ENCODE measurements at places on chromosomes 16 and 17. TPM values are rescaled to one million over a fixed set of nuclear protein-coding genes. Genes with fewer than 3 reads are reported as not detected.

- no peak for DNase-seq
Observed at GRCh38 chr17:63780507-63780906, 6.5 kb downstream of the DDX42 start.

PDPR gene
- total RNA-seq = 41.7 TPM

DNA sequence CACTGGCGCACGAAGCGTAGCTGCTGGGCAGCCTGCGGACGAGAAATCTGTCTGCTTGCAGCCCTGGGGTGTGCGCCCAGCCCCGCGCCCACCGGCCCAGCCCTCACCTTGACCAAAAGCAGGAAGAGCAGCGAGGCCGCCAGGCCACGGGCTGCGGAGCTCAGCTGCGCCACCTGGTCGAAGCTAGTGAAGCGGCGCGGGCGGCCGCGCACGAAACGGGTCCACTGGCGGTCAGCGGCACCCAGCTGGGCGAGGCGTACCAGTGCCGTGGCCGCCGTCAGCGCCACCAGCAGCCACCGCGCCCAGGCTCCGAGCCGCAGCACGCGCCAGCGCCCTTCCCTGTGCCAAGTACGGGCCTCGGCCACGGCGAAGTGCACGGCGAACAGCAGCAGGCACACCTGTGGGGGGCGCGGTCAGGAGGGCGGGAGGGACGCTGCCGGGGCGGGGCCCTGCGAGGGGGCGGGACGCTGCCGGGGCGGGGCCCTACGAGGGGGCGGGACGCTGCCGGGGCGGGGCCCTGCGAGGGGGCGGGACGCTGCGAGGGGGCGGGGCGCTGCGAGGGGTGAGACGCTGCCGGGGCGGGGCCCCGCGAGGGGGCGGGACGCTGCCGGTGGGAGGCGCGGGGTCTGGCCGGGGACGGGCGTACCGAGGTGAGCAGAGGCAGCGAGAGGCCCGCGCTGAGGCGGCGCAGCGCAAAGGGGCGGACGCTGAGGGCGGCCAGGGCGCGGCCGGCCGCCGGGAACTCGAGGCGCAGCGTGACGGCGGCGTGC lies 43.2 kb downstream of the TSC2 start:
- DNase-seq = no peak

LDAF1 gene
- 7.3 TPM for total RNA-seq

DNA sequence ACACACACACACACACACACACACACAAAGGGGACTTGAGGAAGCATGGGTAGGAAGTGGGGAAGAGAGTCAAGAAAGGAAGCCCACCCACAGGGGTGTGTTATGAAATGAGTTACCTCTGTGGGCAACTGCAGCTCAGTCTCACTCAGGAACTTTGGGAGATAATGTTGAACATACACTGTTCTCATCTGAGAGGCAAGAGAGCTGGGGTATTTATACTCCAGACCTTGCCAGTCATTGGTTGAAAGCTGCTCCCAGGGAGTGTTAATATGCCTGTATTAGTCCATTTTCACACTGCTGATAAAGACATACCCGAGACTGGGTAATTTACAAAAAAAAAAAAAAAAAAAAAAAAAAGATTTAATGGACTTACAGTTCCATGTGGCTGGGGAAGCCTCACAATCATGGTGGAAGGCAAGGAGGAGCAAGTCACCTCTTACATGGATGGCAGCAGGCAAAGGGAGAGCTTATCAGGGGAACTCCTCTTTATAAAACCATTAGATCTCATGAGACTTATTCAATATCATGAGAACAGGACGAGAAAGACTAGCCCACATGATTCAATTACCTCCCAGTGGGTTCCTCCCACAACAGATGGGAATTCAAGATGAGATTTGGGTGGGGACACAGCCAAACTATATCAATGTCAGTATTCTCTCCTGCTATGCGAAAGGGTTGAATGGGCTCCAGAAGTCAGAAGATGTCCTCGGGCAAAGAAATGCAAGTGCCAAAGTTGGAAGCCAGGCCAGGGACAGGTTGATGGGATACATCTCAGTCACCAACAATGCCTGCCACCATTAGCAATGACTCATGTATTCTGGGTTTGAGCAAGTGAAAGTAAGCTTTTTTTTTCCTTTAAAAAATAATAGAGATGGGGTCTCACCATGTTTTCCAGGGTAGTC lies 270.5 kb downstream of the MRTFB start:
- DNase-seq = no peak

FSCN2 gene
- 0.26 TPM for total RNA-seq

DNA sequence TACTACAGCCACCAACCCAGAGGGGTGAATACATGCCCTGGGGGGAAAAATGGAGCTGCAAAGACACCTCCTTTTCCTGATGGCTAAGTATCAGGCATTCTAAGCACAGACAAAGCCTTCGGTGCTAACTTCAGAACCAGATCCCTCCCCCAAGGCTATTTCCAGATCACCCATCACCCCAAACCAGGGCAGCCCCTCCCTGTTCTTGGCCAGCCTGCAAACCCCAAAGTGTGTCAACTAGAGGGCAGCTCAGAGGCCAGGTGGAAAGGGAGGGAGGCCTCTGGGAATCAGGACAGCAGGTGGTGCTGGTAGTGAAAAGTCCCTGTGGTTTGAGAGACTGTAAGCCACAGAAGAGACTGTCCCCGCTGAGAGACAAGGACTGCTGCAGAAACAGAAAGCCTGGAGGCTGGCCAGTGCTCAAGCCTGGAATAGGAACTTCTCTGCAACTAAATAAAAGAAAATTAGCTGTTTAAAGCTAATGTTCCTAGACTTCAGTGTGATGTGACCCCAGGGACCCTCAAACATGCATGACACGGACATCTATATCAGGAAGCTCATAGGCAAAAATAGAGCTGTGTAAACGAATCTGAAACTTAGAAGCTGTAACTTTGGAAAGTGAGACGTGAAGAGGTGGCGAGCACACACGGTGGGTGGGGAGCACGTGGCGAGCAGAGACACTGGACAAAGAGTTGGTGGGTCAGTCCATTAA lies 9.1 kb downstream of the TUBG1 start:
- no peak for DNase-seq

PRRT2 gene
- total RNA-seq = 1.6 TPM

TOX3 gene
- not detected for total RNA-seq

CHST5 gene
- 0.09 TPM for total RNA-seq

GRCh38 chr16:3050487-3050886 lies 4.1 kb downstream of the MMP25 start:
- no peak for DNase-seq
